Activated T-helper 17 cell treated with anti-CD3 and anti-CD28 coated beads, Interleukin-2, amount 50 U/mL, for 72 hours (primary cell): ENCODE measurements at places on chromosomes 1 and 21. TPM values are rescaled to one million over a fixed set of nuclear protein-coding genes. Genes with fewer than 3 reads are reported as not detected.

FAM72D gene
- total RNA-seq = 14.7 TPM

ECM1 gene
- 1.1 TPM for total RNA-seq

RNU1-4 gene
- 2,371 TPM for total RNA-seq

RORC gene
- 55.2 TPM for total RNA-seq

TMCC2 gene
- total RNA-seq = 2.6 TPM

GIPC2 gene
- 0.35 TPM for total RNA-seq

CYB5RL gene
- total RNA-seq = 12.7 TPM

ATP1A2 gene
- total RNA-seq = not detected

SELE gene
- not detected for total RNA-seq

CADM3 gene
- not detected for total RNA-seq

- ATAC-seq = no peak
These were observed 34.4 kb downstream of the STUM start for GRCh38 chr1:226582966-226583365.

DNA sequence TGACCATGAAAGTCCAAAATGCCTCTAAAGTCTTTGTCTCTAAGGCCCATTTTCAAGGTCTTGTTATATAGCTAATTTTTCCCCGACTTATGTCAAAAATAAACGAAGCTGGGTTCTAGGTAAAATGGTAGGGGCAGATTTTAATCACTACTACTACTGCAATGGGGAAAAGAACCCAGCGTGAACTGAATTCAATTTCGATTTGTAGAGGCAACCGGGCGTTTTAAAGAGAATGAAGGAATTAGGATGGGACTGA is 536 bp upstream of the EXO1 start:
- ATAC-seq = no peak

- ATAC-seq = no peak
These were observed 26.2 kb downstream of the RGS7 start for GRCh38 chr1:241330619-241331327.

DNA sequence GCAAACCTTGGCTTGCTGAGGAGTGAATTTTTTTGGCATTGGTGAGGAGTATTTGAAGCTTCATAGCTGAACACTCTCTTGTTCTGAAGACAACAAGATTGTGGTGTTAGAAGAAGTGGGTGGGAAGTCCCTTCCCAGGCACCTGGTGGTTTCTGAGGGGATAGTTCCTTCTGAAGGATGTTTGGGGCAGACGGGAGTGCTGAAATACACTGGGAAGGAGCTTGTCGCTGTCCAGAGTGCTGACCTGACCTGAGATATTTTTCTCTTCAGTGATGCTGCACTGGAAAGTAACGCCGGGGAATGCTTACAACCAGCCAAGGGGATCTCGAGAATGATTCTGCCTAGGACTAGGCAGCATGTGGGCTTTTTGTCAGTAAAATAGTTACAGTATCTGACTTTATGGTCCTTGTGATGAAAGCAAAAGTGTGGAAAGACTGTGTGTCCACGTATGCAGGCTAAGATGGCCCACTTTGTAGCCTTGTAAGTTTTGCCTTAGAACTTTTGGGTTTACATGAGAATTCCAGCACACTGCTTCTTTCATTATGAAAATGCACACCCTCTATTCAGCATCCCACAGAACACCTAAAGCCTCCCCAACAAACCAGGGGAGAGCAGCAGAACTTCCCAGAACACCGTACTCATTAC is 33.1 kb upstream of the NFASC start:
- no peak for ATAC-seq

DNA sequence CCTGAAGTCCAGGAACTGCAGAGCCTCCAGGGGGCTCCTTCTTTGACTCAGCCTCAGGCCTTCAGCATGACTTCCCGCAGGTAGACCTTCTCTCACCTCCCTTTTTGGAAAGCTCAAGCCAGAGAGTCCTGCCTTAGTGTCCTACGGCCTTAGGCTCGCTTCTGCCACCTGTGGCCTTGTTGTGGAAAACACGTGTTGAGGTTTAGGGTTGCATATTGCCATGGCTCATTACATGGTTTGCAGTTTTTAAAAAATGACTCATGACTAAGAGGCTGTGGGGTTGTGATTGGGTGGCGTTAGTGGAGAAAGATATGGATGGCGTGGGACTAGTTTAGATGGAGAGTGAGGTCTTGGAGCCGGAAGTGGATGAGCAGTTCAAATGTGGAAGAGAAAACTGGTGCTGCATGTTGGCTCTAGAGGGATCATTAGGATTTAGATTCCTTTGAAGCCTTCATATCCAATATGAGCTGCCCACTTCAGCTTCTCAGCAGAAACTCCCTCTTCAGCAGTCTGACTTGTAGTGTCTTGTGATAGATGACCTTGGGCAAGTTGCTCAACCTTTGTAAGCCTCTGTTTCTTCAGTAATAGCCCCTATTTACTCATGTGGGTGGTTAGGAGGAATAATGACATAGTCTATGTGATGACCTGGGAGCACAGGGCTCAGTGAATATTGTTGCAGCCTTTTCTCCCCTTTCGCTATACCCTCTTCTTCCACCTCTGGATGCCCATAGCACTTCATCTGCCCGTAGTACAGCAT is 6.5 kb upstream of the FGGY start:
- peak; percentile 85 for ATAC-seq

- ATAC-seq = no peak
These were observed 41.9 kb downstream of the RCSD1 start for GRCh38 chr1:167671727-167672511.

DNA sequence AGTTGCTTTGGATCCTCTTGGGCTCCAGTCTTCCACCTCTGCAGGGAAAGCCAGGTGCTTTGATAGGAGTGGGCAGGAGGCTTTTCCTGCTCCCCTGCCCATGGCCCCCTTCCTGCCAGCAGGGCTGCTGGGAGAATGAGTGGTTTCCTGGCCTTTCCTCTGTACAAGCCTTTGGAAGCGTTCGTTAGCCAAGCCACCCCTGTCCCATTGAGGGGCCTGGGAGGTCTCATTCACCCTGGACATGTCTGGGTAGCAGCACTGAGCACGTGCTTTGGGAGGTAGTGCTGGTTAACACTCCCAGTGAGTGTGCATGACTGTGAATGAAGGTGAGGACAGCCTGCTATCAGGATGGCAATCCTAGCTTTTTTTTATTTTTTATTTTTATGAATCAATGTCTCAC is 118.5 kb upstream of the CACNA1E start:
- ATAC-seq = no peak

GRCh38 chr1:46415514-46415913 is 21.4 kb downstream of the FAAH start:
- ATAC-seq = no peak

DNA sequence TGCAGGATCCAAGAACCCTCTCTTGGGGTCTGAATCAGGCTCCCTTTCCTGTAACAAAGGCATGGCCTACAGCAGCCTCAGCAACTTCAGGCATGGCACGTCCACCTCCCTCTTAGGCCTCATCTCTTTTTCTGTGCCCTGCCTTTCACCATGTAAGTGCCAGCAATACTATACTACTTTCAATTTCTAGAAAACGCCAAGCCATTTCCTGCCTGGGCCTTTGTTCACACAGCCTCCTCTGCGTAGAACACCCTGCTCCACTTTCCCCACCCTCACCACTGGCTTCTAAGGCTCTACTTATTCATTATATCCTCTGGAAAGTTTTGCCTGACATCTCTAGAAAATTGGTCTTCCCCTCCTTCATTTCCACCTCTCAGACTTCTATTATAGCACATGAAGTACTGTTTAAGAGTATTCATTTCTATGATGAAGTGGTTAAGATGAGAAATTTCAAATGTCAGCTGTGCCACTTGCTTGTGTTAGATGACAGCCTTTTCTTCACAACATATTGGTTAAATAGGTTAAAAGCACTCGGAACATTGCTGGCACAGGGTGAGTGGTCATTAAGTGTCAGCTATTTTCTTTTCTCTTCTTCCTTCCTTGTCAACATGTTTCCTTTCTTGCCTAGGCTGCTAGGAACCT is 41.6 kb upstream of the VWA5B1 start:
- peak; percentile 90 for ATAC-seq

DNA sequence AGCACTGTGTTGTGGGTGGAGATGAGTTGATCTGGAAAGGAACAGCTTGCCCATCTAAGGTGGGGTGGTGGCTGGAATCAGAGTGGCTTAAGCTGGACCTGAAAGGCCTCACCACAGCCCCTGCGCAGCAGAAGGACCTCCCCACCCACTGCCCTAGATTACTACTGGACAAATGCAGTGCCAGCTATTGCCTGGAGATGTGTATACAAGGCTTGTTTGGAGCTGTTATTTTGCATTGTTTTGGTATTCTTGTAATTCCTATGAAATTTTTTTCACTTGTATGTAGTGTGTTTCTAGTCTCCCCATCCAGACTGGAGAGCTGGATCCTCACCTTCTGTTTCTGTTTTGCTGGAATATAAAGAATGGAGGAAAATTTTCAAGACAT is 1.3 kb upstream of the SLC30A1 start:
- ATAC-seq = no peak

- no peak for ATAC-seq
These were observed 104.6 kb downstream of the ZSCAN20 start for GRCh38 chr1:33576821-33577599.

GRCh38 chr1:248811514-248812490 is 13.9 kb downstream of the SH3BP5L start:
- no peak for ATAC-seq

DNA sequence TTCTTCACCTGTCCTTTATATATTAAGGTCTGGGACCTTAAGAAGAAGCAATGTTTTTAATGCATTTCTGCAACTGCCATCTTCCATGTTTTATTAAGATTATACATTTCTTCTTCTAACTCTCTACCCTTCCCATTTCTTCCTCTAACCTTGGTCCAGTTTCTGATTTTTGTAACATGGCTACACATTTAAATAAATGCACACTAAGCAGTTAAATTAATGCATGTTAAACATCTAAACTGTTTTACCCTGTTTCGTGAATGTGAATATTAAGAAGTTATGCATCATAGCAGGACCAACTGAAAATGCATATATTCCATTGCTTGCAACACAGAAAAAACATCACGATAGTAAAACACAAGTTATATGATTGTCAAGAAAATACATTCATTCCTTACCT is 3.7 kb downstream of the BRINP3 start:
- ATAC-seq = no peak

GRCh38 chr1:42737257-42737656 is 2.8 kb downstream of the CLDN19 start:
- ATAC-seq = no peak

DNA sequence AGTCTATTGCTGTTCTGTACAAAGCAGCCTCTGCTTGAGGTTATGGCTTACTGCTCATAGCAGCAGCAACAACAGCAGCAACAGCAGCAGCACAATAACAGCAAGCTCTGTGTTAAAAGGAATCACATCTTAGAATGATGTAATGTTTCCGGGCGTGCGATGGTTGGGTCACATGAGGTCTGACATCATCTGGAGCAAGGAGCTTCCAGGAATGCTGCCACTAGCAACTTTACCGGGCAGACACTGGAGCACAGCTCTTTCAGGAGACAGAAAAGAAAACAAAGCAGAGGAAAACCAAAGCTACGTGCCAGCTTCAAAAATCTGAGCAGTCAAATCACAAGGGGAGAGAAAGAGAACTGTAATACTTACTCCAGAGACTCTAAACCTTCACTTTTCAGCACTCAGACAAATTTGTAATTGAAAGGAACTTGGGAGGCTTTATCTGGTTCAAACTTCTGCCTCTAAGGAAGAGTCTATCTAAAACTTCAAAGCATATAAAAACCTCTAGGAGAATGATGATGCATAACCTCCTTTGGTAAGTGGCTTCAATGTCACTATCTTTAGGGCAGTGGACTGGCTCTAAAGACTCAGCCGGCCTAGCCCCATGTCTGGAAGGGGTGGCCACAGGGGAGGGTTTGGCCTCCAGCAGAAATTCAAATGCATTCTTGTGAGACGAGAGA is 28.3 kb upstream of the RAB3GAP2 start:
- ATAC-seq = no peak

DNA sequence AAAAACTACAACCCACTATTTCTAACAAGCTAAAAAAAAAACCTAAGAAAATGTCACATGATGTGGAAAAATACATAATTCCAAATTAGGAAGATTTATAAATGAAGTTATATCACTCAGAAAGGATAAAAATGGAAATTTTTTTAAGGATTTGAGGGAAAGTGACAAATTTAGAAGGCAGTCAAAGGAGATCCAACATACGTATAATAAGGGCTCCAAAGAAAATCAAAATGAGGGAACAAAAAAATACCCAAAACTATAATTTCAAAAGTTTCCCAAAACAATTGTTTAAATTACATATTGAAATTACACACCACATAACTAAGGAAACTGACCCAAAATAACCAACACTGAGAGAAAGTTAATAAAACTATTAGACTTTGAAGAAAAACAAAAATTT is 381.1 kb upstream of the KAZN start:
- ATAC-seq = no peak

- no peak for ATAC-seq
These were observed 1844.7 kb downstream of the NCAM2 start for GRCh38 chr21:22842875-22843274.

GRCh38 chr1:10060311-10061100 is 27.7 kb downstream of the UBE4B start:
- ATAC-seq = no peak

DNA sequence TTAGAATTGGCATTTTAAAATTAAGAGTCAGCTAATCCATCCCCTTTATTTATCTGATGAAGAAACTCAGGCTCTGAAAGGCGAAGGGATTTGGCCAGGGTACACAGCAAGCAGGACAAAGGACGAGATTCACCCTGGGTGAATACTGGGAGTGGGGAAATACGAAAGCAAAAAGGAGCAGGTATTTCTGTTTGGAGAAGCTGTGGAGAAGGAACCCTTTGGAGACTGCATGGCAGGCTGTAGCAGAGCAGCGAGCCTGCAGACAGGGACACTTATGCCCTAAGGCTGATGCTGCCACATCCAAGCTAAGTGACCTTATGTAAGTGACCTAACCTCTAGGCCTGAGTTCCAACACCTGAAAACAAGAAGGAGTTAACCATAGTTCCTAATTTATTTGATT is 207.2 kb upstream of the C1orf87 start:
- peak; percentile 9 for ATAC-seq

DNA sequence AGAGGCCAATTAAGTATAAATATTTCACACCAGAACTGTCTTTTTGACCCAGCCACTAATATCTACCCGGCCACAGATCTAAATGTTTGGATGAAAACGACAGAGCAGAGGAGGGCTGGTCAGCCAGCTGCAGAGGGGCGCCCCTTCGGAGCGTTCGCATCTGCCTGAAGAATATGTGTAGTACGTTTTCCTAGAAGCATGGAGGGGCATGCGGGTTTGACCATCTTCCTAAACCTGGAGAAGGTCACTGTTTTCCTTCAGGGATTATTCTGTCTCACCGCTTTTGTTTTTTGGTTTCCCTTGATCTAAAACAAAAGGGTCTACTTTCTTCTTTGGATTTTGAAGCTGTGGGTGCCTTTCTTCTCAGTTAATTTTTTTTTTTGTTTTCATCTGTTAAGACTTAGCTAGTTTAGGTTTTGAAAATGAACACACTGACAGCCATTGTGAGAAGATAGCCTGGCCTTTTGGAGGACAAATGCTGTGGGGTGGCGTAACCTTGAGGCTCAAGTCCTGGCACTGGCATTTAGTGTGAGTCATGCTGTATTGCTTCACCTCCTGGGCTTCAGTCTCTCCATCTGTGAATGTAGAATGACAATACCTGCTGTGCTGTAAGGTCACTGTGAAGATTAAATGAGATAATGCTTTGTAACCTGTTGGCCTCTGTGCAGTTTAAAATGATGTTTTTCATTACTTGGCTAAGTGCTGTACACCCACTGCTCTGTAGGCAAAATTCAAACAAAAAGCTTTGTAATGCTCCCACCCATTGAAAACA is 74.1 kb upstream of the IRF2BP2 start:
- no peak for ATAC-seq
